ENCODE measurements at places on chromosomes 2 and 18. TPM values are rescaled to one million over a fixed set of nuclear protein-coding genes. Genes with fewer than 3 reads are reported as not detected.

The C1QL2 gene
- not detected for total RNA-seq

GRCh38 chr2:47518497-47519146 lies 115.7 kb downstream of the MSH2 start:
- no peak for DNase-seq

DNA sequence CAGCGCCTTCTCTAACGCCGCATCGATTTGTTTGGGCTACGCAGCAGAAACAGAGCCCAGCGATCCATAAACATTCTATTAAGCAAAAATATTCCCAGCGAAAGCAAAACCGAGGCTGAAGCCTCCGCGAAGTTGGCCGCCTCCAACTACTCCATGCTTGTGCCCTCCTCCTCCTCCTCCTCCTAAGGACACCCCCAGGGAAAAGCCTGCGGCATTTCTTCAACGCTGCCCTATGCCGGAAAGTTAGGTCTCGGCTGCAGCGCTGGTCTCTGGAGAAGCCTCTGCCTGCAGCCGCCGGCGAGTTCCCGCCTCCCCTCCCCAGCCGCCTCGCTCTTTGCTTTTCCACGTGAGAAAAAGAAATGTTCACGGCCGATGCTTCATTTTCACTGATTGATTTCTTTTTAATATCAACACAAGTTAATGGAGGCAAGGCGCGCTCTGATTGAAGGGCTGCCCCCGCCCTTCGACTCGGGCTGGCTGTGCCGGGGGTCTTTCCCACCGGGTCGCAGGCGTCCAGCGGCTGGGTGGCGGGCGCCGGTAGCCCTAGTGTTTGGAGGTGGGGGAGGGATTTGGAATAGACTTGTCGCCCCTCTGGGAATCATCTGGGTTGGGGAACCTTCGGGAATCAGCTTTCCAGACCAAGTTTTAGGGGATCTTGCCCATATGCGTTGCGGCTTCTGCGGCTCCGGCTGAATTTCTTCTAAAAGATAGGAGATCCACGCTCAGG lies 3.9 kb downstream of the NRP2 start:
- DNase-seq: peak; percentile 79

The ACTG2 gene
- total RNA-seq: 0.72 TPM

GRCh38 chr2:2901384-2902345 lies 476.0 kb downstream of the EIPR1 start:
- no peak for DNase-seq

The TFPI gene
- 123 TPM for total RNA-seq

The MOCOS gene
- total RNA-seq: 14.4 TPM

- DNase-seq: peak; percentile 89
Measured at GRCh38 chr2:197498937-197499593, 575 bp downstream of the HSPD1 start.

The ERMN gene
- 1.4 TPM for total RNA-seq

DNA sequence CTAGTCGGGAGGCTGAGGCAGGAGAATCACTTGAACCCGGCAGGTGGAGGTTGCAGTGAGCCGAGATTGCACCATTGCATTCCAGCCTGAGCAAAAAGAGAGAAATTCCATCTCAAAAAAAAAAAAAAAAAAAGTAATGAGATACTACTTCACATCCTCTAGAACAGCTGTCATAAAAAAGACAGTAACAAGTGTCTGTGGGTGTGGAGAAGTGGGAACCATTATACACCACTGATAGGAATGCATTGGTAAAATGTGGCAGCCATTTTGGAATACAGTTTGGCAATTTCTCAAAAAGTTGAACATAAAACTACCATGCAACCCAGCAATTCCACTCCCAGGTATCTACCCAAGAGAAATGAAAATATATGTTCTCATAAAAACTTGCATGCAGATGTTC lies 166.6 kb downstream of the GREB1L start:
- no peak for DNase-seq

The SAG gene
- total RNA-seq: not detected

All from osteoblast (primary cell).